ENCODE measurements at places on chromosomes 12 and 14.

DNA sequence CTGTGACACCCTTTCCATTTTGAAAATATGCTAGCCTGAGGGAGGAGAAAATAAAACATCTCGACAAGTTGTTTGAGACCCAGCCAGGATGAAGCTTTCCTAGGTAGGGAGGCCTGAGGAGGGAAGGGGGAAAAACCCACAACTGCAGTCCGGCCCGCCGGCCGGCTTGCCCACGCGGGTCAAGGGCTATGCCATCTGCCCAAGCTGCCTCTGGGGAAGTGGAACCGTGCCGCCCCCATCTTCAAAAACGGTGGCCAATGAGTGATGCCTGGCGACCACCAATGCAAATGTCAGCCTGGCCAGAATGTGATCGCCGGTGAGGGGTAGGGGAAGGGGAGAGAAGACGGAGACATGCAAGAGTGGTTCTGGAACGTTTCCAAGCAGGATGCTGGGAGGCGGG is 263.5 kb upstream of the ALG10B start:
- DNase-seq, result no peak

GRCh38 chr14:47585447-47585846 is 90.0 kb downstream of the MDGA2 start:
- DNase-seq, result no peak

DNA sequence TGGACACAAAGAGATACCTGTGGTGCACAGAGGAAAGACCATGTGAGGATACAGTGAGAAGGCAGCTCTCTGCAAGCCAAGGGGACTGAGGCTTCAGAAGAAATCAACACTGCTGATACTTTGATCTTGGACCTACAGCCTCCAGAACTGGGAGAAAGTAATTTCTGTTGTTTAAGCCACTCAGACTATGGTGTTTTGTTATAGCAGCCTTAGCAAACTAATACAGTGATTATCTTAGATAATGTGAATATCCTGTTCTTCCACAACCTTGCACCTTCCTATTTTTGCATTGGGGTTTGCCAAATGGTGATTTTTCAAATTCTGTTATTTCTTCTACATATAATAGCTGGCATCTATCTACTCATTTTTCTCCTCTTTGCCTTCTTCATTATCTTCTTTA is 8.2 kb upstream of the C14orf93 start:
- no peak for DNase-seq

DNA sequence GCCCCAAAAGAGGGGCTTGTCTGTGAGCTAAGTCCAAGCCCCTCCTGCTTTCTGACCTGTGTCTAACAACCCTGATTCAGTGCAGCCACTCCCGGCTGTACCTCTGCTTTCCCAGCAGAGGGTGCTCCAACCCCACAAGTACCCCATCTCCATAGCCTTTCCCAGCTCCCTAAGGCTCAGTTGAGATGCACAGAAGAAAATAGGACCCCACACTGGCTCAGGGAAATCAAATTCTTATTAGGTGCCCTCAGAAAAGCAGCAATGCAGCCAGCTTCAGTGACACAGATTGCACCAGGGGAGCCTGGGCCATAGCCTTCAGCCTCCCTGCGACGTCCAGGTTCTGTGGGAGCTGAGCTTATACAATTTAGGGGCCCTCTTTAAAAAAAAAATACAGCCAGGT is 49.9 kb downstream of the LRRC74A start:
- DNase-seq, result no peak

GRCh38 chr12:46207644-46208043 is 61.2 kb downstream of the SLC38A1 start:
- DNase-seq, result no peak
